A172 (cell line): ENCODE measurements at places on chromosomes 12 and 14. TPM values are rescaled to one million over a fixed set of nuclear protein-coding genes. Genes with fewer than 3 reads are reported as not detected.

Gene P2RX2
- total RNA-seq = not detected in 2 replicates

GRCh38 chr12:6701078-6701768 lies 608 bp upstream of the PIANP start:
- DNase-seq = no peak

- DNase-seq = peak; percentile 10
Observed at GRCh38 chr12:50024805-50025186, 498 bp downstream of the RACGAP1 start.

DNA sequence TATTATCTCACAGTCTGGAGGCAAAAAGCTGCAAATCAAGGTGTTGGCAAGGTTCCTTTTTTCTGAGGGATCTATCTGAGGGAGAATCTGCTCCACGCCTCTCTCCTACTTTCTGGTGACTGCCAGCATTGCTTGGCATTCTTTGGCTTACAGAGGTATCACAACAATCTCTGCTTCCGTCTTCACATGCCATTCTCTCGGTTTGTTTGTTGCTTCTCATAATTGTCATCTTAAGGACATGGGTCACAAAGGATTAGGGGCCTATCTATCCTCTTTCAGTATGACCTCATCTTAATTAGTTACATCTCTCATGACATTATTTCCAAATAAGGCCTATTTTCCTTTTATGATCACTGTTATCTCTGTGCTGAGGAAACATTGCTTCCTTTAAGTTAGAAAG lies 345.0 kb downstream of the FOXG1 start:
- peak; percentile 31 for DNase-seq

DNA sequence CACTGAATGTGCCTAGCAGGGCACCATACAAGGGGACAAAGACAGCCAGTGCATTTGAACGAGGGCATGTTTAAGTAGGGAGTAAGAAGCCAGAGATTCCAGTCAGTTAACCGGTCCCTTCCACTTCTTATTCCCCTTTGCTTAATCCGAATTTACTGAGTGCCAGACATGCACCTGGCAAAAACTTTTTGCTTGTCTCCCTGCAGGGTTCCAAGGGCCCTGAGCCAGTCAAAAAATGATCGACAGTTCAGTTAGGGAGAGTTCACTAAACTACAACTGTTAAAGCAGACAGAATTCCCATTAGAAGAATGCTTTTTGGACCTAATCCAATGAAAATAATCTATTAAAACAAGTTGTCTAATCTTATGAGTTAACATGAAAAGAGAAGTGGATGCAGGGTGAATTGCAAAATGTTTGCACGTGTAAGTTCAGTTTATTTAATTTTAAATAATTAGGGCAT lies 193.8 kb downstream of the TMTC2 start:
- DNase-seq = no peak
